ENCODE measurements at places on chromosomes 11 and 22. TPM values are rescaled to one million over a fixed set of nuclear protein-coding genes. Genes with fewer than 3 reads are reported as not detected.

Gene TNNT3
- total RNA-seq: not detected

Gene SMARCB1
- 61.2 TPM for total RNA-seq

Gene H19
- total RNA-seq: 260 TPM

DNA sequence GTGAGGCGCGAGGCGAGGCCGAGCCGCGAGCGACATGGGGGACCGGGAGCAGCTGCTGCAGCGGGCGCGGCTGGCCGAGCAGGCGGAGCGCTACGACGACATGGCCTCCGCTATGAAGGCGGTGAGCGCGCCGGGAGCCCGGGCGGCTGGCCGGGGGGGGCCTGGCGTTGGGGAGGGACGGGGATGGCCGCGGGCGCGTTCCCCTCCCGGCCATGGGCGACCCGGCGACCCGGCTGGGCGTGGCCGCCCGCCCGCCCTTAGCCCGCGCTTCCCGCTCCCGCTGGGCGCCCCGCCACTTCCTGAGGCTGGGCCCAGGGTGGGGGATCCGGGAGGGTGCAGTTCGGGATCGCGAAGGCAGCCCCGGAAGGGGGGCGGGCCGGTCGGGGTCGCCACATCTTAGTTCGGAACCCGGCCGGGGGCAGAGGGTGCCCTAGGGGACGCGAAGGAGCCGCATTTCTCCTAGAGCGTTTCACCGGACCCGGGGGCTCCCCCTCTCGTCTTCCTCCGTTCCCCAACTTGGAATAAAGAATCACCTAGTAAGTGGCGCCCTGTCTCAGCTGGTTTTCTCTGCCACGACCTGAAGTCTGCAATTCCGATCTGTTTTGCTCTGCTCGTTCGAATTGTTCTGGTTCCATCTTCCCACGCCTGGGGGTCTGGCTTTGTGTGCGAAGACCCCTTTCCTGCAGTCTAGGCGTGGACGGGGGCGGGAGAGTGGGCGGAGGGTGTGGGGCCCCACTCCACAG lies 536 bp downstream of the YWHAH start:
- DNase-seq: peak; percentile 49

Gene PGR
- total RNA-seq: 145 TPM

DNA sequence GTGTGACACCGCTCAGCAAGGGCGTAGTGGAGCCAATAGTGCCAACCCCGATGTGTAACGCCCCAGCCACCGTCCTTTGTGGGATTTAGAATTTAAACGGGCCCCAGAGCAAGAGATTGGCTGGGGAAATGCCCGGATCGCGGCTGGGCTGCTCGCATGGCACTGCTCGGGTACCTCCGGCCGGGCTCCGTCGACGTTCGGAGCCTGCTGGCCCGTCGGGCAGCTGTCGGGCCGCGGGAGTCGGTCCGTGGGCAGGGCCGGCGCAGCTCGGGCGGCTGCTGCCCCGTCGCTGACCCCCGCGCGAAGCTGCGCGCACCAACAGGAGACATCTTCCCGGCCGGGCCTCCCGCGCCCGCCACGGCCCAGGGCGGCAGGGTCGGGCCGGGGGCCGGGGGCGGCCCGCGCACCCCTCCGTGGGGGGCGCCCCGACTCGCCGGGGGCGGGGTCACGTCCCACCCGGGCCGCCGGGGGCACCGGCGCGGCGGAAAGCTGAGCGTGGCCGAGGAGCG lies 1.3 kb upstream of the KDM2A start:
- DNase-seq: peak; percentile 36

GRCh38 chr11:114202011-114202609 lies 94.1 kb upstream of the NNMT start:
- no peak for DNase-seq

DNA sequence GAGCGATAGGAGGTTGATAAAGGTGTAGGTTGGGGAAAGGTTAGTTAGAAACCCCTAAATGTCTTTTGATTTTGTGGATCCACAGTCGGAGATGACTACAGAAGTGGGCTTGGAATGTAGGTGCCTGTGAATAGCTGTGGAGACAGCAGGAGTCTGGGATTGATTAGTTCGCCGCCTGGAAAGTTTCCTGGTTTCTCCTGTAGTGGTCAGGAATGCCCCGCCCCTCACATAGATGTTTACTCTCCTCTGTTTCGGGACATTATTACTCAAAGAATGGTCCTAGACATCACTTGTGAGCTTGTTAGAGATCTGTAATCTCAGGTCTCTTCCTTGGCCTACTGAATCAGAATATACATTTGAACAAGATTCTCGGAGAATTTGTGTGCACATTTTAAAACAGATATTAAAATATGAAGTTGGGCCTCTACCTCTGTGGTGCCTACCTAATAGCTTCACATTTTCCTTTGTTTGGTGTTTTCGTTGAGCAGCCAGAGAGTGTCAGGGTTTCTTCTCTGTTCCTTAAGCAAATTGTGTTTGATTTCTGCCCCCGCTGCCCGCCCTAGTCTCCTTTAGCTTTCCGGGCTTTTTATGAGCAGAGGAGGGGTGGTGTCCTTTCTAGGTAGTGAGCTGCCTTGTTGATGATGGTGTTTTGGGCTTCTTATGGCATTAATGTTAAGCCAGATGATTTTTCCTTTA lies 89.4 kb downstream of the PPP6R3 start:
- no peak for DNase-seq

GRCh38 chr11:121249039-121249663 lies 43.4 kb upstream of the SC5D start:
- DNase-seq: no peak

DNA sequence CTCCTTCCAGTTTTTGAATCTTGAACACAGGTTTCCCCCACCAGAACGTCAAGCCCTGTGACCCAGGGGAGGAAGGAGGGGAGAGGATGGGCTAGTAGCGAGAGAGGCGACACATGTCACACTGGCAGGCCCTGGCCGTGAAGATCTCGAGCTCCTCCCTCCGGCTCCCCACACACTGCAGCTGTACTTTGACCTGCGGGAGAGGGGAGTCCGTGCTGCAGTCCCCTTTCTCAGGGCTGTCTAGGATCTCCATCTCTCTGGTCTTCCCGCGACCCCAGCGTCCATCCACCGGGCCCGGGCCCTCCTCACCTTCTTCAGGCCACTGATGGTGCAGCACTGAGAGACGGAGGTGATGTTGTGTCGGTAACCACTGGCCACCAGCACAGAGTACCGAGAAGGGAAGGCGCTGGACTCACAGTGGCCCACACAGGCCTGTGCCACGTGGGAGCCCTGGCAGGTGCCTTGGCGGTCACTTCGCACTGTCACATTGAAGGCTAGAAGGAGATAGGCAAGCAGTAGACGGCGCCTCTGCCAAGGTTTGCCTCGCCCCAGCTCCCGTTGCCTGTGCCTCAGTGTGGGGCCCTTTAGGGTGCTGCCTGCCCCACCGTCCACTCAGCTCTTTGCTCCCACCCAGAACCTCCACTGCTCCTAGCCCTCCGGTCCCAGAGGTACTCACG lies 873 bp downstream of the GPHA2 start:
- no peak for DNase-seq

DNA sequence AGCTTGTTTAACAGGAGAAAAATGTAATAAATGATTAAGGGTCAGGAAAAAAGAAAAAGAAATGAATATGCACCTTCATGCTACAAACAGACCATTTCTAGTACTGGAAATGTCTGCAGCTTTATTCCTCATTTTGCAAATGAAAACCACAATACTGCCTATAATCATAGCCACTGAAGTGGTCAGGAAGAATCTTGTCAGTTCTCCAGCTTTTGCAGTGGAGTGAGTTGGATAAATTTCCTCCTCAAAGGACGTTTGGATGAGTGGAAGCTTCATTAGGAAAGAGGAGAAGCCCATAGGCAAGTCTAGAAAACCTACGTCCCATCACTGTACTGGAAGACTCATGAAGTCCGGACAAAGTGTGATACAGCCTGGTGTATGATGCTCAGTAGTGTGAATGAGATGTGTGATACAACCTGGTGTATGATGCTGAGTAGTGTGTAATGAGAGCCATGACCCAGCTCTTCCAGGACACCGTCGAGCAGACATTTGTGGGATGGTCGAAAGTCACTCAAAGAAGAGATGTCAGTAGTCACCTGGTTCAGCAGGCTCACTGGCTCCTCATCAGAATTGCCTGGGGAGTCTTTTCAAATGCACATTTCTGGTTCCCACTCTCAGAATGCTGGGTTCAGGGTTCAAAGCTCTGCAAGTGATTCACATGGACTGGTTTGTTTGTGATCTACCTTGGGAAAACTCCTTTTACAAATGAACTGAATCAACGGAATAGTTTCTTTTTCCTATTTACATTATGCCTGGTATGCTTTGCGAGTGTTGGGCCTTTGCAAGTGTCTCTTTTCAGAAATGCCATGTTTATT lies 101.3 kb downstream of the PDHX start:
- DNase-seq: no peak

- DNase-seq: no peak
Observed at GRCh38 chr11:131980888-131981668, 610.7 kb downstream of the NTM start.

- no peak for DNase-seq
Observed at GRCh38 chr22:49483281-49483870, 344.3 kb downstream of the BRD1 start.

GRCh38 chr11:60871378-60872061 lies 4.2 kb downstream of the ZP1 start:
- DNase-seq: peak; percentile 14

Gene SCO2
- total RNA-seq: not detected

DNA sequence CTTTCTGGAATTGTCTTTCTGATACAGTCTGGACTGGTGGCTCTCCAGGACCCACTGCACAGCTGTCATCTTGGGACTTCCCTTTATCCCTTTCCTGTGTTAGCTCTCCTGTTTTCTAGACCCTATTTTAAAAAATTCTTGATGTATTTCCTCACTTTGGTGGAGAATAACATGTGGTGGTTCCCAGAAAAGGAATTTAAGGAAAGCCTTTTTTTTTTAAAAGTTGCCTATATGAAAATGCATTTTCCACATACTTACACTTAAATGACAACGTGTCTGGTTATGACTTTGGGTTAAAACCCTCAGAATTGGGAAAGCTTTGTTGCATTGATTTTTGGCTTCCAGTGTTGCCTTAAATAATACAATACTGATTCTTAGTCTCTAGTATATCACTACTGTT lies 400.7 kb downstream of the TMEM135 start:
- DNase-seq: no peak

- DNase-seq: peak; percentile 71
Observed at GRCh38 chr11:96155627-96156378, 187.2 kb downstream of the MAML2 start.

Gene OSM
- total RNA-seq: 0.76 TPM

DNA sequence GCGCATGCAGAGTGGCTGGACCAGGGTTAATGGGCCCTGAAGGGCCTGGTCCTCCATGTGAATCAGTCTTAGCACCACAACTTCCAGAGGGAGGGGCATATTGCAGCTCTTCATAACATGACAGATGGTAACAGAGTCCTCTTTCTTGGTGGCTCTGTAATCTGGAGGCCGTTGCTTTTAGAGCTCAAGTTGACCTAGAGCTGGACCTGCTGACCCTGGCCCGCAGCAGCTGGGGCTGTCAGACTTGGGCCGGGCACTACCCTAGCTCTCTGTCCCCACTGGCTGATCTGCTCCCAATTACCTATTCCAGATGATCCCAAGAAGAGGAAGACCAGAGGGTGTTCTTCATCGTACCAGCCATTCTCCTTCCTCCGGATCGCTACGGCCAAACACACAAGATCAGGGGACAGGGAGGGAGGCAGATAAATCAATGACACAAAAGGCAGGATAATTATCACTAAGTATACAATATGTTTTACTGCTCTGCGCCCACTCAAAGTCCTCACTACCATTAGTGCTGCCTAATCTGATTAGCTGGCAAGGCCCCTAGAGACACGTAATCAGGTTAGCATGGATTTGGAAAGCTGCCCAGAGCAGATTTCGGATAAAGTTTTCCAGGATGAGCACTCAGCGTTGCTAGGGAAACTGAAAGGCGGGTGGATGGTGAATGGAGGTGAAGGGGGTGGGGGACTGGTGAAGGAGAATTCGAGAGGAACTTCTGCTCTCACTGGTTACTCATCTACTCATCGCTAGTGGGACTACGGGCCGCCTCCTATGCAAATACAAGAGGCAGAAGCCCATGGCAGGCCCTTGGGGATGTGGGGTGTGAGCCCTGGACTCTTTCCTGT lies 64.5 kb upstream of the PHOX2A start:
- DNase-seq: peak; percentile 85

- DNase-seq: no peak
Observed at GRCh38 chr22:24030186-24030702, 19.1 kb downstream of the CABIN1 start.

- DNase-seq: no peak
Observed at GRCh38 chr22:40002935-40003715, 8.4 kb downstream of the FAM83F start.

DNA sequence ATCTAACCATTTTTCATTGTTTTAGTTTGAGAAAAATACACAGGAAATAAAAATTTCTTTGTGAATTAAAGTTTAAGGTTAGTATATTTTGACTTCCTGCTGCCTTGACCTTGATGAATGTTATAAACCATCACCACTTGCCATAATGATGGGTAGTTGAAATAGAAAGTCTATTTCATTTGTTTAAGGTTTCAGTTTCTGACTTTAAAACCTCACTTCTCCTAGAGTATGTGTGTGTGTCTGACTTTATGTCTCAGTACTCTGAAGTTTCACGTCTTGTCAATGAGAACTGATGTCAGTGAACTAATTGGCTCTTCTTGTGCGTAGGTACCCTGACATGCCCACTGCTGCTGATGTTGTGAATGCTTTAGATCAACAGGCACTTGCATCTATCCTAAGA lies 188.2 kb downstream of the METTL15 start:
- no peak for DNase-seq
